ENCODE measurements at places on chromosomes 6 and 20.

GRCh38 chr6:149364557-149364956 is 35.5 kb upstream of the SUMO4 start:
- DNase-seq, result no peak

- no peak for DNase-seq
Measured at GRCh38 chr6:34218691-34219090, 18.0 kb upstream of the HMGA1 start.

GRCh38 chr20:53141201-53142050 is 169.3 kb downstream of the TSHZ2 start:
- DNase-seq, result no peak

DNA sequence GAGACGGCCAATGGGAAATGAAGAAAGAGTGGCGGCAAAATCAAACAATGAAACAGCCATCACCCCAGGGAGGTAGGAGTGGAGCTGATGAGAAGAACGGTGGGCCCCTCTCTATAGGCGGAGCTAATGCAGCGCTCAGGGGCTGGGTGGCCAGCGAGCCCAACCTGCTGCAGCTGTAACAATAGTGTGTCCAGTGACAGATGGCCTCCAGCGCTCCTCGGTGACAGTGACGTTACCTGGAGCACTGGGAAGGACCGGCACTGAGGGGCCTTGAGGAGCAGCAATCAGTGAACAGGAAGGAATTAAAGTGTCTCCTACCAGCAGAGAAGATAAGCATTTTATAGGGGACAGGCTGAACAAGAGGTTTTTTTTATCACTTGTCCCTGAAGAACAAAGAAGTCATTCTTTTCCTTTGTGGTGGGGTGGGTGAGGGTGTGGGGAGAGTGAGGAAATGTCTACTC is 81.6 kb downstream of the FOXA2 start:
- DNase-seq, result peak; percentile 78

DNA sequence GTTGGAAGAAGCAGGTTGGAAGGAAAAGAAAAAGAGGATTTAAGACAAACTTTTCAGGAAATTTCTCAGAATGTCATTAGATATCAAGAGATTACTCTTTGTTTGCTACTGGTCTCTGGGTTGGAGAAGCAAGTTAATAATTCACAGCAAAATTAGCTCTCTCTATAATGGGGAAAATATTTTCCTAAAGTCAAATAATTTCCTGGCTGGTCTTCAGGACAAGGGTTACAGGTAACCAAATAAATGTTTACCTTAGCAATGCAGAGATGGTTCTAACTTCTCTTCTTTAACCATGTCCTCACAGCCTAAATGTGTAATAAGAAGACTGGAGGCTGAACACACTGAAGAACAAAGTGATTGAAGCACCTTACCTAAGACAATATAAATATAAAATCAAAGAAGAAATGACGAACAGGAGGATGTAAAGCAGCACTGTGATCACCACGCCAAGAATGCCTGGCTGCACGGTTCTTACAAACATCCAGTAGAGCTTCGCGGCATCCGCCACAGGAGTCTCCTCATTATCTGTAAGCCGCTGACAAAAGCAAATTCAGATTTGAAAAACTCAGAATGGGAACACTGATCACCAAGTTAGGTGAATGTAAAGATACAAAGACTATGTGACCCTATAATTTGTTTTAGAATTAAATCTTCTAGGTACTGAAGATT is 717.5 kb downstream of the TFAP2A start:
- no peak for DNase-seq

DNA sequence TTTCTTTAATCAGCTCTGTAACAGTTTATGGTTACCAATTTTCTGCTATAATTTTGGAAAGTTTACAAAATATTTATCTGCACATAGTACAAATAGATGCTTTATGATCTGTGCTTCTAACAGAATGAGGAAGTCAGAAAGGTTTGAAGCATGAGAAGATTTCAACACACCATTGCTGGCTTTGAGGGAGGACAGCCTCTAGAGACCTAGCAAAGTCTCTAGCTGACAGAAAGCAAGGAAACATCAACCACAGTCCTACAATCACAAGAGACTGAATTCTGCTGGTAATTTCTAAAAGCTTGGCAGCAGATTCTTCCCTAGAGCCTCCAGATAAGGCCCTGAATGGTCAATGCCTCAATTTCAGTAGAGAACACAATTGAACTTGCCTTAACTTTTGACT is 750.8 kb upstream of the SLC35B3 start:
- DNase-seq, result no peak

DNA sequence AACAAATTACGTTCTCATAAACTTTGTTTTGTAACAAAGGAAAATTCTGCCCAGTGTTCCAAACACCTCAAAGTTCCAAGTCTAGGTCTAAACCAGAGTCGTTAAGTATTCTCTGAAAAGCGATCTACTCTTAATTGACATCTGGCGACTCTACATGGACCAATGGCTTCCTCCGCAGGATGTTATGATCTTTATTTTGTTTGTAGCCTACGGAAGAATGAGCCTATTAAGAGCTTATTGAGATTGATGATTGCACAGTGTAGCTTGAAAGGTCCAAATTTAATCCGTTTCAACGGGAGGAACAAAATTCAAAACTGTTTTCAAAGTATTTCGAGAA is 61.1 kb downstream of the FAM217A start:
- no peak for DNase-seq

GRCh38 chr6:156107624-156108101 is 652.0 kb upstream of the NOX3 start:
- DNase-seq, result no peak

GRCh38 chr6:18601516-18602020 is 214.4 kb downstream of the RNF144B start:
- no peak for DNase-seq

- no peak for DNase-seq
Measured at GRCh38 chr20:43748274-43748673, 21.5 kb upstream of the GTSF1L start.

- no peak for DNase-seq
Measured at GRCh38 chr6:52361945-52362442, at the start of gene PAQR8. Gene PAQR8, plus strand, starts transcription at chr6:52362151. Its CDS starts 41,063 bp downstream, at chr6:52403214.

DNA sequence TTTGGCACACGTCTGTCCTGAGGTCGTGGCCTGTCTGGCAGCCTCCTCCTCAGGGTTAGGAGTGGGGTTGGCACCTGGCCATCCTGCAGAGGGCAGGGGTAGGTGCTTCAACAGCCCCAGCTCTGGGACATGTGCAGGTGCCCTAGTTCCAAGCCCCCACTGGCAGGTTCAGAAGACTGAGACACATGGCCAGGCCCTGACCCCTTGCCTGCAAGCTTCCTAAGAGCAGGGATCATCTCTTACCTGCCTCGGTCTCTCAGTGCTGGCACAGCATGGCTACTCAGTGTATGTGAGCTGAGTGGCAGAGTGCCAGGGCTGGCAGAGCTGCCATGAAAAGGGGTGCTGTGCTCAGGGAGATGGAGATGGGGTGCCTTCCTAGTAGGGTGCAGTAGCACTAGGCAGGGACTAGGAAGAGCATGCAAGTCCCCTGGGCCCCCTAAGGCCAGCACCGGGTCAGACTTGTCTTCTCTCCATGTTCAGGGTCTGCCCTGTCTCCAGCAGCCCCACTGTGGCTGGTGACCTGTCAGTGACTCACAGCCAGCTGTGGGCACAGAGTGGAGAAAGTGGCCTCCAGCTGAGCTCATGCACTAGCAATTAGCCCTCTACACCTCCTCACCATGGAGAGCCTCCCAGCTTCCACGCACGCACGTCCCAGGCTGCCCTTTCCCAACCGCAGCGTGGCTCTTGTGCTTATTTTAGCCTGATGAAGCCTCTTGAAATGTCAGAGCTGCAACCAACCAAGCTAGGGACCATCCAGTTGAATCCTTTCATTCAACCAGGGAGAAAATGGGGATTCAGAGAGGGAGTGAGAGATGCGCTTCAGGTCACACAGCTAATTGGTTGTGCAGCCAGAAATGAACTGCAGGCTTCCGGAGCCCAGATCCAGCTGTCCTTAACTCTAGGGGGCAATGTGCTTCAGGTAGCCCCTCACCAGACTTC is 116.6 kb downstream of the MRPL14 start:
- no peak for DNase-seq

DNA sequence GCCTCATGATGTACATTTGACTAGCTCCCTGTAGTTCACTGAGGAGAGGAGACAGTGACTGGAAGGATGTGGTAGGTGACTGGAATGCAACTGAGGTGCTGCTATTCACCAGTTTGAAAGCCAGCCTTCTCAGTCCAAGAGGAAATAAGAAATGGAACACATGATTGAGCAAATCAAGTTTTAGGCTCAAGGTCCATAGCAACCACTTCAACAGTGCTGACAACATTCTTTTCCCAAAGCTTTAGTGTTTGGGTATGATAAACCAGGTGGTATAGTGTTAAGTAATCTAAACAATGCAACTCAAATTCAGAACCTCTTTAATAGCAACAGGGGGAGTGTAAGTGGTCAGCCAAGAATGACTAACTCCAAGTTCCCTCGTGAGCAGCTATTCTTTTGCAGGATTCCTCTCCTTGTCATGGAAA is 9.2 kb downstream of the ZHX3 start:
- DNase-seq, result no peak

GRCh38 chr20:13929836-13930235 is 60.6 kb downstream of the SEL1L2 start:
- no peak for DNase-seq
